ENCODE measurements at places on chromosomes 1 and 21.

DNA sequence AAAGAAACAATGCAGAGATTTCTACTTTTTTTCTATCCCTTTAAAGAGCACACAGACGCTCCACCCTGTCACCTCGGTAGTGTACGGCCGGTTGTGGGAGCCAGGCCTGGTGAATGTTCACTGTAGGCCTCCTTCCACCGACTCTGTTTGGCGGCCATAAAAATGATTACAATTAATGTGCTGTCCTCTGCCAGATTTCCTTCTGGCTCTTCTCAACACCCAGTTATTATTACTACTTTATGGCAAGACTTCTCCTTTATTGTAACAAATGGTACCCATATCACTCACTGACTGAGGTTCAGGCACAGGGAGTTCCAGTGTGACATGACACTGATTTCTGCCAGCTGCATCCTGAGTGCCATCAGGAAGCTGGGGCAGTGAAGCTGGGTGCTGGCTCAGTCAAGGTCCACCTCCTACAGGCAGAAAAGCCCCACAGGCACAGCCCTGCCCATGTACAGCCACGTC lies 37.4 kb downstream of the GPR161 start:
- no peak for DNase-seq

DNA sequence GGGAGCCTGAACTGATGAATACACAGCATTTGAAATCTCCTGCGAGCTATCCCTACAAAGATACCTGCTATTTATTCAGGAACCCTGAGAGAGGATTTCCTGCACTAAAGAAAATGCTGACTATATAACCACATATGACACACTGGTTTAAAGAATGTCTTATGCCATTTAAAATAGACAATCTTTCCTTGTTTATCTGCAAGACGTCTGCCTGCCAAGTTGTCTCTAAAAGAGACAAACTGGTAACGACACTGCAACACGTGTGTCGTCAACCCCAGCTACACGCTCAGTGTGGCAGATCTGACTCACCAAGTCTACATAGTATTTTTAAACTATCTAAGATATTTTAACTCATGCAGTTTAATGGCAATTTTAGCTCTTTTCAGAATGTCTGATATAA lies 42.7 kb downstream of the APP start:
- DNase-seq: no peak

- no peak for DNase-seq
Measured at GRCh38 chr1:61741711-61742619, at the start of gene PATJ. Gene PATJ (plus strand): TSS chr1:61742480. CDS start chr1:61762893, 20,413 bp downstream.

- no peak for DNase-seq
Measured at GRCh38 chr21:35084869-35085268, 35.8 kb upstream of the RUNX1 start.

- DNase-seq: no peak
Measured at GRCh38 chr1:35369922-35370671, 101.6 kb downstream of the ZMYM4 start.

DNA sequence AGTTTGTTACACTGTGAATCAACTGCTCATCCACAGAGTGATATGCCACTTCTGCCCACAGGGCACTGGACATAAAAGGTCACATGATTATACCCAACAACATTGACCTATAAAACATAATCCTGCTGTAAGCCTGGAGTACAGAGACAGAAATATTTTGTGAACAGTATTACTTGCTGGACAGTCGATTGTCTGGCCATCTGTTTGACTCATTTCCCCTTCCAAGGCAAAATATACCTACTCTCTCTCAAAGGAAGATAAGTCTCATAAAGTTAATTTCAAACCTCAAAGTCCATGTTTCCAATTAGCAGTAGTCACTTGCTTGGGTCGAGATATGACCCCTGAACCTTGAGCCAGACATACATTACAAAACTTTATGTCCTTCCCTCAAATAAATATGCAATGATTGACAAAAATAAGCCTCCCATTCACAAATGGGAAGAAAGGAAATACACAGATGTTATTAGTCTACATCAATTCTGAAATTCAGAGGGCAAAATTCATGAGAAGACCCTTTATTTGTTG lies 39.3 kb upstream of the RGS18 start:
- DNase-seq: no peak

DNA sequence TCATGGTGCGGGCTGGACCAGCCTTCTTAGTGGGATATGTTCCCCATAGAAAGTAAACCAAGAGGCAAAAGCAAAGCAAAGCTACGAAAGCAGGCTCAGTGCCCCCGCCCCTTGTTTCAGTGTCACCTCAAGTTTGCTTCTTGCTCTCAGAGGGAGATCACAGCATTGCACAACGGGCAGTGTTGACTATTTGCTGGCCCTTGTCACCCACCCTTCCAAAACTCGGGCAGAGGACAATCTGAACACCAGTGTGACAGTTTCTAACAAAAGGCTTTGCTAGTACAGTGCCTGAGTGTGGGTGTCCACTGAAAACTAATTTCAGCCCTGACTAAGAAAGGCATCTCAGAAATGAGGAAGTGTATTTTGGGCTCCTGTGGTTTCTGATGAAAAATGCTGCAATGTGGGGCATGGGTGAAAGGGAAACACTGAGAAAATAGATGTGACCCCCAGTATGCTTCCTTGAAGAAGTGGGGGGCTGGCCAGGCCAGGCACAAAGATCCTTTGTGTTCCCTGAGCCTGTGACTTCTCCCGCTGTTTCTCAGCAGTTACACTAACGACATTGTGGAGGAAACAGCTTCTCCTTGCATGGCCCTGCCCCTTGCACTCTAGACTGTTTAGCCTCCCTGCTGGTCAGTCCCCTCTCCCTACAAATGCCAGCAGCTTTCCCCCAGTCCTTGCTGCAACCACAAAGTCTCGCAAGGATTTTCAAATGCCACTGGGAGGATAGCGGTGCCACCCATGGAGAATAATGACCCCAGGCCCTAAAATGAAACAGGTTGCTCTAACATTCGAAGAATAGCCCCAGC lies 33.3 kb upstream of the KCNE1 start:
- no peak for DNase-seq

DNA sequence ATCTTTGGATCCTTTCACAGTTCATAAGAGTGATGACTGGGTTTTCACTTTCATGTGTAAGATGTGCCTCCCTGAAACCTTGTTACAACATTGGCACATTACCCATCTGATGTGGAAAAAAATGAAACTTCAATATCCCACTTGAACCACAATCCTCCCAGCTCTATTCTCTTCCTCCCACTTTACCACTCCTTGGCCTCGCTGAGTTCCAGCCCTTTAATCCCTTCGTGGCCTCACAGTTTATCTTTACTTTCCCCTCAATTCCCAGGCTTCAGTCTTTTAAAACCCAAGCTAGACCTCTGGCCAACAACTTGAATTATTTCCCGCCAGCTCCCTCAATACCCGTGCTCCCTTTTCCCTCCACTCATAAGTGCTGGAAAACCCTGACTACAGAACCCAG lies 25.0 kb upstream of the CTTNBP2NL start:
- no peak for DNase-seq

DNA sequence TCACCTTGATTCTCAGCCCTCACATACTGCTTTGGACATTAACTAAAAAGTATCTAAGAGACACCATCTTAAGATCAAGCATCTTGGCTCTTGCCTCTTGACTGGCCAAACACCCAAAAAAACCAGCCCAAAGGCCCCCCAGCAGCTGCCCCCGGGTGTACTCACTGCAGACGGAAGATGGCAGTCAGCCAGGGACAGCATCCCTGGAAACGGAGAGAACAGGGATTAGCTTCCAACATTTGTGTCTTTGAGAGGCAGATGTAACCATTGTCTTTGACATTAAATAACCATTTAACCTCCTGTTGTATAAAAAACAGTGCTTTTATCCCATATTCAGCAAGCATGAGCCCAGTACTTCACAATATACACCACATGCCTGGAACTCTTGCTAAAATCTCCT lies 11.3 kb downstream of the TMEM63A start:
- DNase-seq: no peak

DNA sequence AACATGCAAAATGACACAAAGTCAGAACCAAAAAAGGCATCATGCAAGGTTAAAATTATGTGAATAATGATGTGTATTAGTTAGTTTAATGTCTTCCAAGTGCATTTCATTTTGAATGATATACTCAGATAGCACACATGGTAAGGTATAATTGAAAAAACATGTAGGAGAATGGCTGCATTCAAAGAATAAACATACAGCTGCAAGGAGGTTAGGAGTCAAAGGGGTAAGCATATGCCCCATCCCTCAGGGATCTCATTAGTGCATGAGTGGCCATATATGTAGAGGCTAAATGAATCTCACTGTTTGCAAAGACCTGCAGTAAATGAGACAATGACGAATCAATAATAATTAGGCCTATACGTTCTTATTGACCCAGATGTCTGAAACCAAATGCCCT lies 179.7 kb upstream of the HOOK1 start:
- DNase-seq: no peak

GRCh38 chr1:161182214-161182613 lies 4.9 kb upstream of the B4GALT3 start:
- no peak for DNase-seq

- DNase-seq: no peak
Measured at GRCh38 chr21:35354078-35354477, 305.0 kb upstream of the RUNX1 start.

Data from stimulated activated CD8-positive, alpha-beta memory T cell treated with anti-CD3 and anti-CD28 coated beads, Interleukin-15, amount 100 ng/mL, for 24 hours (primary cell).